Spinal cord (tissue), 10 donors: ENCODE measurements at places on chromosomes 16 and 17. TPM values are rescaled to one million over a fixed set of nuclear protein-coding genes. Genes with fewer than 3 reads are reported as not detected.

The MFAP4 gene
- 58.8 TPM for polyA plus RNA-seq

The HSD17B2 gene
- 0.80 TPM for polyA plus RNA-seq

The PYY gene
- 0.68 TPM for polyA plus RNA-seq

The CIBAR2 gene
- polyA plus RNA-seq, result 3.6 TPM

The FBXL20 gene
- polyA plus RNA-seq, result 16.1 TPM

The CLEC19A gene
- 1.00 TPM for polyA plus RNA-seq
